Stimulated activated CD4-positive, alpha-beta T cell treated with anti-CD3 and anti-CD28 coated beads, Interleukin-1b, Interleukin-23, amount 100 ng/mL, for 4 hours (primary cell): ENCODE measurements at places on chromosomes 16 and 17.
A peak's percentile ranks its signal among the peaks of the same experiment; 100 is the strongest.

GRCh38 chr17:77266891-77267341 is 126.1 kb downstream of the SEC14L1 start:
- DNase-seq = no peak

- DNase-seq = no peak
Observed at GRCh38 chr17:54736573-54736972, 164.1 kb upstream of the TOM1L1 start.

DNA sequence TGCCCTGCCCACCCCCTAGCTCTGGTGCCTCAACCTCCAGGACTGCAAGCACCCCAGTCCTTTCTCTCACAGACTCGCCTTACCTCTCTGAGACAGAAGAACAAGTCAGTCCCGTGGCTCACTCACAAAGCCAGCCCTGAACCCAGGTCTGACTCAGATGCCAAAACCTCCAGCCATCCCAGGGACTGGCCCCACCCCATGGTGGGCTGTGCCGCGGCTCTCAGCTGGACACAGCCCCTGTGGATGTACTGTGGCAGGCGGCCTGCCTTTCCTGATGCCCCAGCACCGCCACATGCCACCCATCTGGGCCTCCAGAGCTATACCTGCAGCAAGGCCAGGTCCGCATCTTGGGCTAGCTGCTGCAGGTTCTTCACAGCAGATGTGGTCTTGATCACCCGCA is 19.8 kb downstream of the MPG start:
- no peak for DNase-seq

- DNase-seq = no peak
Observed at GRCh38 chr16:19367335-19367734, 50.3 kb upstream of the TMC5 start.

DNA sequence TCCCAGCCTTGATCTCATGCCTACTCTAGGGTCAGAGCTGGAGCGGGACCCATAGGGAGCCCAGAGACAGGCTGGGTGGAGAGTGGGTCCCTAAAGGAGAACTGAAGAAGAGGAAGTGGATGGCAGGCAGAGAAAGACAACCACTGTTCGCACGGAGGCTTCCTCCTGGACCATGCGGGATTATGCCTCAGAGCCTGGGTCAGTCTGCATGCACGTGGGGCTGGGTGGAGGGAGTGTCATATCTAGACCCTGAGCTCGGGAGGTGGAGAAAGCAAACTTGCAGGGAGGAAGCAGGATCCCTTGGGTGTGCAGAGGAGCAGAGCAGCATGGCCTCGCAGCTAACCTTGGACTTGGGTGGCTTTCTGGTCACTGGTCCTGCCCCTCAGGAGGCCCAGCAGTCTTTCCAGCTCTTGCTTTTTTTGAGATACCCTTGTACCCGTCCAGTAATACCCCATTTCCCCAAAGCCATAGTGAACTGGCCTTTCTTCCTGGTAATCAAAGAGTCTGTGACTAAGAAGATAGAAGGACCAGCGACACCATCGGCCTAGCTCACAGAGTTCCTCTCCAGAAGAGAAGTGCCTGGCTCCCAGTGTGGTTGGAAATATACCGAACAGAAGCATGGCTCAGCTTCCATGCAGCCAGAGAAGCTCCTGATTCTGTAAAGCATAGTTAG is 344.2 kb downstream of the CPPED1 start:
- DNase-seq = no peak

DNA sequence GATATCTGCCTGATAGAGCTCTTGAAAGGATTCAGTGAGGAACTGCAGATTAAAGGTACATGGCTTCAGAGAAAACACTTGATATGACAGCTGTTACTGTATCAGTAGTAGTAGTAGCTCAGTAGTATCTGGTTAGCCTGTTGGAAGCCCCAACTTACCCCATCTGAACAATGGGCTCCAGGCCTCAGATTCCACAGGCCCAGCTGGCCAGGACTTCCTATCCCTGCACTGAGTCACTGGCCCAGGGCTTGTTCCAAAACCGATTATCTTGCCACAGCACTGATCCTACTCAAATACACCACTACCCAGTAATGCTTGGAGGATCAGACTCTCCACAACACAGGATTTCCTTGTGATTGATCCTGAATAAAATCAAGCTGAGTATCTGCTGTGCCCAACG is 32.6 kb downstream of the DCUN1D3 start:
- DNase-seq = no peak

DNA sequence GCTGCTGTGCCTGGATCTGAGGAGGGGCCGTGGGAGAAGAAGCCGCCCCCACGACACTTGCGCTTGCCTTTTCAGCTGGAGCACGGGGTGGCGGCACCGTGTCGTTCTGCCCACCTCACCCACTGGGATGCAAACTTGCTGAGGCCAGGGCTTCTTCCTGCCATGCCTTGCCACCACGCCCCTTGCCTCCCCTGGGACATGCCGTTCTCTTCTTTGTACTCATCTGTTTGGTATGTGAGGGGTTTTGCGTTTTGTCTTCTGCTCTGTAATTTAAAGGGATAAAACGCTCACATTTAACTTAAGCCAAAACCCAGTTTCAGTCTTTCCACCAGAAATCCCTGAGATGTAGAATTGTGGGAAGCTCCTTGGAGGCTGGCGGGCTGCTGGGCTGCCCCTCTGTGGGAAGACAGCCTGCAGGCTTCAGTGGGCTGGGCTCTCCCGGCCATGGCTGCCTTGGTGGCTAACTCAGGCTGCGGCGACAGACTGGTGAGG is 180.2 kb downstream of the RPTOR start:
- no peak for DNase-seq

DNA sequence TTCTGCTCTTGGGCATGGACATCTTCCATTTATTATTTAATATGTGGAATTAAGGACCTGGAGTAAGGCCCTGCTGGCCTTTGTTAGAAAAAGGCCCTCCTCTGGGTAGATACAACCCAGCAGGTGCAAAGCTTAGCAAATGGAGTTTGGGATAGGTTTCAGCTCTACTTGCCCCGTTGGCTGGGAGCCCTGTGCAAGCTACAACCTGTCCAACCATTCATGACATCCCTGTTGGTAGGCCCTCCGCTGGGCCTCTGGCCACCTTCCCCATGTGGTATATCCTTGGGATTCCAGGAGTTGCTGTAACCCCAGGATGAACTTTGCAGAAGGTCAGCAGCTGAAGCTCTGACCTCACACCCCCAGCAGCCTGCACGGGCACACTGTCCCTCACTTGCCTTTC is 6.4 kb downstream of the NGFR start:
- no peak for DNase-seq

- DNase-seq = no peak
Observed at GRCh38 chr16:11726008-11726407, 16.6 kb downstream of the TXNDC11 start.

- peak; percentile 36 for DNase-seq
Observed at GRCh38 chr16:8931859-8932258, 31.8 kb downstream of the USP7 start.

DNA sequence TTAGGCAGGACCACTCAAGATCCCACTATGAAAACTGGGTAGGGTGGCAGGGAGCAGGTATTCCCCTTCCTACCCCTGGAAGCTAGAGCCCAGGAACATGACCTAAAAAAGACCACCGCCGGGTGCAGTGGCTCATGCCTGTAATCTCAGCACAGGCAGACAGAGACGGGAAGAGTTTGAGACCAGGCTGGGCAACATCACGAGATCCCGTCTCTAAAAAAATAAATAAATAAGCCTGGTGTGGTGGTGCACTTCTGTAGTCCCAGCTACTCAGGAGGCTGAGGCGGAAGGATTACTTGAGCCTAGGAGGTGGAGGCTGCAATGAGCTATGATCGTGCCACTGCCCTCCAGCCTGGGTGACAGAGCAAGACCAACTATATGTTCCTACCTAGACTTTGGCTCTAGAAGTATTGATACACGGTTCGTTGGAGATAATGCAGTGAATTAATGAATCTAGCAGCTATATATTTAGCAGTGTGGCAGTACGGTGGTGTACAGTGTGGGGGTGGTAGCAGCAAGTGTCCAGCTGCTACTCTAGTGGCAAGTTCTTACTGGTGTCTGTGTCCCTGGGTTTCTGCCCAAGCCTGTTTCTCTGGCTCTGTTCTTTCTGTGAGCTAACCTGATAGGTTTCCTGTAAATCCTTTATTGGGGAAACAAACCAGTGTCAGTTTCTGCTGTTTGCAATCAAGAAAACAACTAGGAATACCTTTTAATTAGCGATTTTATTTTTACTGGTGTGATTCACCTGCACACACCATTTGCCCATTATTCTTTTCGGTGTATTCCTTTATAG is 3.3 kb upstream of the USP31 start:
- DNase-seq = no peak

- peak; percentile 58 for DNase-seq
Observed at GRCh38 chr16:68328151-68328859, 17.5 kb downstream of the PRMT7 start.

GRCh38 chr17:63832455-63832854 is 5.0 kb upstream of the FTSJ3 start:
- DNase-seq = no peak

- DNase-seq = no peak
Observed at GRCh38 chr17:4965311-4965986, 2.2 kb downstream of the SPAG7 start.

DNA sequence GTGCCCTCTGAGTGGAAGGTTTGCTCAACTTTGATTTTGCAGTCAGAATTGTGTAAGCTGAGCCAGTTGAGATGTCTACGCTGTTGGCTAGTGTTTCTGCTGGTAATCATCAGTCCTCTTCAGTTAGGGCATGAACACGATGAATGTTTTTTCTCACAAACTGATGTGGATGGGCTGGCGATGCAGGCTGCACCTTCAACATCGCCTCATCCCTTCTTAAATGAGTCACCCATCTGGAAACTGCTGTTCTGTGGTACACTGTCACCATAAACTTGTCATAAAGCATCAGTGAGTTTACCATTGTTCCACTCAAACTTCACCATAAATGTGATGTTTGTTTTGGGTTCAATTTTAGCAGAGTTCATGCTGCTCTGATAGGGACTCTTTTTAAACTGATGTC is 8.4 kb downstream of the C16orf95 start:
- DNase-seq = no peak

- no peak for DNase-seq
Observed at GRCh38 chr17:48484256-48484655, 46.6 kb downstream of the HOXB1 start.

DNA sequence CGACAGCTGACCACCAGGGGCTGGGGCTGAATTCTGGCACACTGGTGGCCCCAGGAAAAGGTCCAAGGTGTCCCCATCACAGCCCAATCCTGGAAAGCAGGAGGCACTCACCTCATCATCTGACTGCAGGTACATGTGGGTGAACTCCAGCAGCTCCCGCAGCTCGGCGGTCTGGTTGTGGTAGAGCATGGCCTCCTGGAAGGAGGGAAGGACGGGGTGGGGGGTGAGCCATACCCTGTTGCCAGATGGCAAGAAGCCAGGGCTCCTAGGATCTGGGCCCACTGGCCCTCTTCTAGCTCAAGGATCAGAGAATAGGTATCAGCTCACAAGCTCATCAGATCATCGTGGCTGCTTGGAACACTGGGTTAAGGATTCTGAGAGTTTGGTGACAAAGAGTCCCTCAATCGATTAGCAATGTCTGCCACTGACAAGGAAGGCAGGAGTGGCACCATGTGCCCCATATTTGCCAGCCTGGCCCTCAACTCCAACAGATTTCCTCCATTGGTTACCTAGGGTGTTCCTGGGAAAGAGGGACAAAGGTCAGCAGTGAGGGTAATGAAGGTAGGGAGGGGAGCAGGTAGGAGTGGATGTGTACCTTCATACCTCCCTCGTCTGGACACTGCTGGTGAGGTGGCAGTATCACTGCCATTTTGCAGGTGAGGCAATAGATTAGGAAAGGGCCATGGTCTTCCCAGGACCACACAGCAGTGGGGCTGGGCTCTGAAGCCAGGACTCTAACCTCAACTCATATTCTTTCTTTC is 4.9 kb downstream of the P3H4 start:
- DNase-seq = no peak

GRCh38 chr17:74568106-74568873 is 981 bp upstream of the CD300H start:
- no peak for DNase-seq

- no peak for DNase-seq
Observed at GRCh38 chr16:71507061-71507460, 17.9 kb upstream of the ZNF19 start.

GRCh38 chr17:35548208-35548810 is 10.8 kb upstream of the SLFN12L start:
- DNase-seq = no peak

DNA sequence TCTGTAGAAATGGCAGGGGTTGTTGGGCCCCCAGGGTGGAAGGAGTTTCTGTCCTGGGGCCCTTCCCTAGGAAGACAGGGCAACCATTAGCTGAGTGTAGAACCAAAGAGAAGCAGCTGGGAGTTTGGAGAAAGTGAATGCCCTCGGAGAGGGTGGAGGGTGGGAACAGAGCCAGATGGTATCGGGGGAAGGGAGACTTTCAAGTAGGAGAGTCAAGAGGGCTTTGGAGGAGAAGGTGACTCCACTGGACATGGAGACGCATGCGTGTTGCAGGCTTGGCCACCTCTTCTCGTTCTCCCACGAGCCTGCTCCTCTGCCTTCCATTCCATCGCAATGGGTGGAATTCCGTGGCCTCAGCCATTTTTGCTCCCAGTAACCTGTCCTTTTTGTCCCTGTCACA is 19.4 kb downstream of the SLC47A1 start:
- no peak for DNase-seq

- peak; percentile 52 for DNase-seq
Observed at GRCh38 chr16:3171181-3171854, 16.7 kb upstream of the OR1F1 start.

DNA sequence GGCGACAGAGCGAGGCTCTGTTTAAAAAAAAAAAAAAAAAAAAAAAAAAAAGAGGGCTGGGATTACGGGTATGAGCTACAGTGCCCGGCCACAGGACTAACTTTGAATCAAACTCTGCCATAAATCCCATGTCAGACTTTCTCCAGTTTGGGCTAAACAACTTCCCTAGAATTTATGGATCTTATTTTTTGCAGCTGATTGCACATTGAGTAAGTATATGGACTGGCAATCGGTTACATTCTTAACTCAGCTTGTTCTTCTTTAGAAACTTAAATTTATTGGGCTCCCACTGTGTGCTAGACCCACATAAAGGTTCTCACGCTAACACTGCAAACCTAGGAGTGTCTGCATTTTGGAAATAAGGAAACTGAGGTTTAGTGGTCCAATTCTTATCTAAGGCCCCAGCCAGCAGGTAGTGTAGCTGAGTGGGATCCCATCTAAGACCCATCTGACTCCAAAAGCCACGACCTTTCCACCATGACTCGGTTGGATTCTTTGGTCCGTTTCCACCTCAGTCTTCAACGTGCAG is 718 bp upstream of the CBFB start:
- DNase-seq = no peak
